ENCODE measurements at places on chromosomes 7 and 10. TPM values are rescaled to one million over a fixed set of nuclear protein-coding genes. Genes with fewer than 3 reads are reported as not detected.

GRCh38 chr7:43693687-43694398, 35.5 kb downstream of the COA1 start:
- no peaks in the 10 kb centered on the region for H3K36me3 ChIP-seq
- H3K4me3 ChIP-seq: no peak overlapping the region
- no peak for DNase-seq
- H3K27ac ChIP-seq: no peak overlapping the region
- no peaks in the 10 kb centered on the region for H3K4me1 ChIP-seq

RNF148 gene
- total RNA-seq: 1.5 TPM

DNA sequence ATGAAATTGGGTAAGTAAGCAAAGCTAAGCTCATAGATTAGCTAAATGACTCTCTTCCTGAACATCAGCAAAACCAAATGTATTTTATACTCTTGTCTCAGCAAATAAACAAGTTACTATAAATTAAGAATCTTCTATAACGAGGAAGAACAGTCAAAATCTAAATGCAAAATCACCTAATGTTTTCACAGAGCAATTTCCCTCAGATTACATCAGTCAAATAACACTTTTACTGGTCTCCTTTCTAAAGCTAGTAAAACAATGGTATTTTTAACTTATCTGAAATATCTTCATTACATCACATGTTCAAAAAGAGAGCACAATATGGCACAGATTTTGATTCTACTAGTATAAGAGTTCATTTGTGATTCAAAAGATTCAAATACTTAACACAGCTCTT, 16.5 kb upstream of the GPR22 start:
- no peak overlapping the region for H3K4me3 ChIP-seq
- H3K27me3 ChIP-seq: no peaks in the 10 kb centered on the region
- H3K27ac ChIP-seq: no peak overlapping the region
- H3K36me3 ChIP-seq: no peaks in the 10 kb centered on the region

- no peak for DNase-seq
- H3K27ac ChIP-seq: no peak overlapping the region
- no peaks in the 10 kb centered on the region for H3K27me3 ChIP-seq
- H3K4me1 ChIP-seq: peaks cover 24% of the 10 kb centered on the region
- peak overlapping the region; percentile 73 for H3K4me3 ChIP-seq
Observed at GRCh38 chr7:141071260-141071854, 2.5 kb upstream of the TMEM178B start.

- no peak overlapping the region for H3K27ac ChIP-seq
- no peak for DNase-seq
- H3K4me3 ChIP-seq: no peak overlapping the region
- no peaks in the 10 kb centered on the region for H3K4me1 ChIP-seq
- H3K36me3 ChIP-seq: no peaks in the 10 kb centered on the region
- no peaks in the 10 kb centered on the region for H3K27me3 ChIP-seq
Observed at GRCh38 chr10:114754445-114755320, 66.9 kb upstream of the FHIP2A start.

GRCh38 chr7:69448071-69448470, 150.2 kb upstream of the AUTS2 start:
- no peaks in the 10 kb centered on the region for H3K36me3 ChIP-seq
- H3K27me3 ChIP-seq: no peaks in the 10 kb centered on the region
- no peak for DNase-seq
- no peak overlapping the region for H3K4me3 ChIP-seq
- H3K27ac ChIP-seq: no peak overlapping the region

- no peaks in the 10 kb centered on the region for H3K27me3 ChIP-seq
- H3K36me3 ChIP-seq: no peaks in the 10 kb centered on the region
- no peak overlapping the region for H3K4me3 ChIP-seq
Observed at GRCh38 chr10:19169684-19170083, 121.1 kb downstream of the MALRD1 start.

DNA sequence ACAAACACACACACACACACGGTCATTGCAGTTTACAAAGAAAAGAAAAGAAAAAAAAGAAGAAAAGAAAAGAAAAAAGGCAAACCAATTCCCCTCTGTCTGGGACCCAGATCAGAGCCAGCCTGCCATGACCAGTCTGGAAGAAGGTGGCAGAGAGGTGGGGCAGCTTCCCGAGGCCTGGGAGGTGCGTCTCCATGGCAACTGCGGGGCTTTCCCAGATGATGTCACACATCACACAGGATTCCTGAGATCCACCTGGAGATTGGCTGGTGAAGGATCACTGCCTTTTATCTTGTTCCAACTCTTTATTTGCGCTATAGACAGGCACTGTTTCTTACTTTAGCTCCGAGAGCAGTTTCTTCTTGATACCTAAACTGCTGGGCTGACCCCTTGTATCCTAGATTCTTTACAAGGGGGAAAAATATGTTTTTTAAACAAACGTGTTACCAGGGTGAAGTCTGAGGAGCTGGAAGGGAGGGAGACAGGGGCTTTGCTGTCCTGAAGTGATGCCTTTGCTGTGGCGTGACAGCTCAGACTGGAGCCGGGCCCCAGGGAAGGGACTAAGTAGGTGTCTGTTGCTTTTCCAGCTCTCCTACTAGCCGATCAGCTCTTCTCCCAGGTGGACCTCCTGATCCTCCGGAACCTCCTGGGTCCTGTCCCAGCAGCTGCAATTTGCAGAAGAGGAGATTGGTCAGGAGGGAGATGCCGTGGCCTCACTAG, 298.5 kb downstream of the KLF6 start:
- DNase-seq: no peak
- no peaks in the 10 kb centered on the region for H3K27me3 ChIP-seq
- H3K4me3 ChIP-seq: no peak overlapping the region
- no peaks in the 10 kb centered on the region for H3K36me3 ChIP-seq

PRPS1L1 gene
- total RNA-seq: not detected

DNA sequence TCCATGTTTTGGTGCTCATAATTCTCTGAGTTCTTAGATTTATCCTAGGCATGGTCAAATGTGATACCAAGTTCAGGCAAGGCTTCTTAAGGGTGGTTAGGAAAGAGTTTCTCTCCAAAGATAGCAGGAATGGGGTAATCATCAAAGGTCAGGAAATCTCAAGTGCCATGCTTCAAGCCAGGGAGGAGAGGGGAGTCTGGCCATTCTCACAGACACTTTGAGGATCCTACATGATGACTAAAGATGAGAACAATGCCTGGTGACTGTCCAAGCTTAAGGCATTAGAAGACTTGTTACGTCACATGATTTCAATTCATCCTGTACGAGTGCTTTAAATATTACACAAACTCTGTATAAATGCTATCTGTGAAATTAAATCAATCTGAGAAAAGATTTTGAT, 59.4 kb downstream of the POM121L12 start:
- no peaks in the 10 kb centered on the region for H3K36me3 ChIP-seq
- H3K27me3 ChIP-seq: no peaks in the 10 kb centered on the region
- no peaks in the 10 kb centered on the region for H3K4me1 ChIP-seq
- H3K27ac ChIP-seq: no peak overlapping the region
- no peak for DNase-seq

DNA sequence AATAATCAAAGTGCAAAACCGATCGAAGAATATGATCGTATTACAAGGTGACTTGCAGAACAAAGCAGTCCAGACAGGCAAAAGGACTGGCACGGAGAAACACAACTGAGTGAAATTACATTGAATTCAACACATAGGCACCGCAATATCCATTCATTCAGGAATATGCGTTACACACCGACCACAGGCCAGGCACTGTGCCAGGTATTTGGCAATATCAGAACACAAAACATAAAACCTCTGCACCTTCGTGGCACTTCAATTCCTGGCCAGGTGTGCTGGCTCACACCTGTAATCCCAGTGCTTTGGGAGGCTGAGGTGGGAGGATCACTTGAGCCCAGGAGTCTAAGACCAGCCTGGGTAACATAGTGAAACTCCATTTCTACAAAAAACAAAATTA, 187.9 kb downstream of the DIP2C start:
- no peaks in the 10 kb centered on the region for H3K27me3 ChIP-seq
- no peak for DNase-seq
- H3K36me3 ChIP-seq: peaks cover under 1% of the 10 kb centered on the region
- H3K27ac ChIP-seq: no peak overlapping the region

DNA sequence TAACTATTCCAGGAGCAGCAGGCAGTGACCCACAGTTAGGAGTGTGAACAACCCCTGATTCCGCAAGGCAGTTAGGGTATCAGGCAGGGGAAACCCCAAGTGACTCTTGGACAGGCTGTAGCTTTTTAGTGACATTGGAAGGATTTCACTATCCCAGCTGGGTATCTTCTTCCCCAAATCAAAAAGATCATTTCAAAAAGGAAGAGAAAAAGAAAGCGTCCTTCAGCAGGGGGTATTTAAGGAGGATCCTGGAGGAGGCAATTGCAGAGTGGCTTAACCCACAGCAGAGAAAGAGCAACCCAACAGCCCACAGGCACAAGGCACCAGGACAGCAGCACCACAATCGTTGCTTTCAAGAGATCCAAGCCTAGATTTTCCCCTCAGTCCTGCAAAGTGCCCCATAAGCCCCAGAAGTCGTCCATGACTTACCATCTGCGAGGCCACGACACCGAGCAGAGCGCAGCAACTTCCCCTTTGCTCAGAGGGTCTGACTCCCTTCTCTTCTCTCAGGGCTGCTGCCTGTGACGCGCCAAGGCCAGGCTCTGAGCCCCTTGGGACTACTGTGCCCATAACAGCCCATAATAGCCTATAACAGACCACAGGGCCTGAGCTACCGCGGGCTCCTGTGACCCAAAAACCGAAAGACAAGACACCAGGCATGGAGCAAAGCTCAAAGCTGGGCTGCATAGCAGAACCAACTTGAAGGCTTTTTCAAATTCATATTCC, 19.8 kb downstream of the PIK3AP1 start:
- peak overlapping the region; percentile 51 for H3K27ac ChIP-seq
- H3K36me3 ChIP-seq: no peaks in the 10 kb centered on the region
- DNase-seq: peak; percentile 13

- H3K36me3 ChIP-seq: no peaks in the 10 kb centered on the region
- no peak overlapping the region for H3K27ac ChIP-seq
- H3K27me3 ChIP-seq: peaks cover 4% of the 10 kb centered on the region
- no peaks in the 10 kb centered on the region for H3K4me1 ChIP-seq
Observed at GRCh38 chr7:76086070-76086469, 38.2 kb downstream of the MDH2 start.

GRCh38 chr10:26528715-26529393, 90.7 kb downstream of the APBB1IP start:
- no peaks in the 10 kb centered on the region for H3K27me3 ChIP-seq
- no peak overlapping the region for H3K27ac ChIP-seq
- H3K4me1 ChIP-seq: no peaks in the 10 kb centered on the region
- no peak overlapping the region for H3K4me3 ChIP-seq

DNA sequence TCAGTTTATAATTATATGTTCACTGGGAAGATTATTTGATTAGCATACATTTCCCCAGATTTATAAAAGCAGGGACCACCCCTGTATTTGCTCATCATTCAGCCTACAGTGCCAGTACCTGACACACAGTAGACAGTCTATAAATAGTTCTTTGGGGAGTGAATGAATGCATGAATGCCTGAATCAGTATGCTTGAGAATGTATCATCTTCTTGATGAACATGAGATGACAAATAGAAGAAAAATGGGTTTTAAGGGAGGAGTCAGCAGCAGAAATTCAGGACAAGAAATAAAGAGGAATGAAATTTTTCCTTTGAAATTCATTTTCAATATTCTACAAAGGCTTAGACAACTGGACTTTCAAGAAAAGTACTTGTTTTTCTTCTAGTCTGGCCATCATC, 295.8 kb upstream of the LRRTM3 start:
- no peaks in the 10 kb centered on the region for H3K36me3 ChIP-seq
- H3K4me3 ChIP-seq: no peak overlapping the region
- DNase-seq: no peak

DNA sequence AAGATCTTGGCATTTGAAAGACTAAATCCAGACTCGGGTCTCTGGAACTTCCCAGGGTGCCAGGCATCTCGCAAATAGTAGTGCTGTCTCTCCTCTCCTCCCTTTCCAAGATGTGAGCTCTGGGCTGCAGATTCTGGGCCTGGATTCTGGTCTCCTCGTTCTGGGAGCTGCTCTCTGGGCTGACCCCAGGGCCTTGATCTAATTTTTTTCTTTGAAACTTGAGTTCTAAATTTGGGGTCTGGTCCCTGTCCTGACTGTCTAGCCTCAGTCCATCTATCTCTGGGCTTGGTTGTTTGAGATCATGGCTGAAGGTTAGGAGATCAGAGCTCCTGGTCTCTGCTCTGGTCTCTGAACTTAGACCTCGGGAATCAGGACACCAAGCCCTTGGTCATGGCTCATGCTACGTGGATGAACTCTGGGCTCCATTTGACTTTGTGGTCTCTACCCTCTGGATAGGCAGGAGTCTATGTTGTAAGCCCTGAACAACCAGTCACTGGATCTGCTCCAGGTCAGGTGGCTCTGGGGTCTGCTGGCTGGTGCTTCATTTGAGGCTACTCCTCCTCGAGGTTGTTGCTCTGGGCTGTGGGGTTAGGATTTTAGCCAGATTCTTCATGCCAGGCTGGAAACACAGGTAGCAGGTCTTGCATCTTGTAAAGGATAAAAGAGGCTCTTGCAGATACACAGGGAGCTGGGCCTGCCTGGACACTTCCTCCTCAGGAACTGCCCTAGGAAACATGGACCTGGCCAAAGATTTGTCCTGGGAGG, 8.0 kb upstream of the MBL2 start:
- H3K4me1 ChIP-seq: no peaks in the 10 kb centered on the region
- H3K36me3 ChIP-seq: no peaks in the 10 kb centered on the region
- DNase-seq: no peak
- H3K27ac ChIP-seq: no peak overlapping the region
- no peak overlapping the region for H3K4me3 ChIP-seq

PNLIPRP1 gene
- total RNA-seq: not detected

- H3K36me3 ChIP-seq: peaks cover 23% of the 10 kb centered on the region
- DNase-seq: no peak
- H3K27ac ChIP-seq: no peak overlapping the region
Observed at GRCh38 chr7:143394068-143394467, 12.9 kb downstream of the ZYX start.

CHRM2 gene
- not detected for total RNA-seq

DNA sequence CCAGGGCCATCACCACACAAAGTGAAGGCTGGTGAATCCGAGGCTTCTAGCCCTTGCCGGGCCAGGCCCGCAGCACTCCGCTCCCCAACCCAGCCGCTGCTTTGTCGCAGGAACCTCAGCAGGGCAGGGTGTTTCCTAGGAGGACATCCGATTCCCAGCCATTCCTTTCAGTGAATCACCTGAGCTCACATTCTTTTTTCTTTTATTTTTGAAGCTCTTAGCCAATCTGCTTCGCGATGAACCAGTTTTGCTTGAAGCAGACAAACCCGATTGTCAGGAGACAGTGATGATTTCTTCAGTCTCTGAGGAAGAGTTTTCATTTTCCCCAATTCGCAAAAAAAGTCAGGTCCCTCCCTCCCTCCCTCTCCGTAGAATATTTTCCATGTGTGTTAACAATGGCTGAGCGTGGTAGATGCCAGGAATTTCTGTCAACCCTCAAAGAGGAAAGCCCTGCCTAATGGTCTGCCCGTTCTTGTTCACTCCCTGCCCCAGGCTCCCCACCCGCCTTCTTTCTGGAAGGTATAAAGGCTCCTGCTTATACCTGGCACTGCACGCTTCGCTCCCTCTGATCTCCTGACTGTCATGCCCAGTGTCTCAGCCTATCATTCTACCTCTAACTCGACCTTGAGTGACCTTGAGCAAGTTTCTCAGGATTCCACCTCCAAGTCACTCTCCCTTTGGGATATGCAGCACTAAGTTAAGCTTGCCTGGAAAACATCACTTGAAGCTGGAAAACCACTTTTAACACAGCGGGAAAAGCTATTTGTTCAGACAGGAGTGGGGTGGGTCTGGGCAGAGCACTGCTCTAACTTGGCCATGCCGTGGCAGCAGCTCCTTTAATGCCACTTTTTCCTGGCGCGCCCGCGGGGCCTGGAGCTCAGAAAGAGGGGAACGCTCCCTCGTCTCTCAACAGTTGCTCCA, 35.1 kb downstream of the EGFR start:
- peak overlapping the region; percentile 82 for H3K27ac ChIP-seq
- peak overlapping the region; percentile 25 for H3K4me3 ChIP-seq
- H3K4me1 ChIP-seq: peaks cover 91% of the 10 kb centered on the region
- no peak for DNase-seq

All from esophagus squamous epithelium (tissue), 5 donors.